HEK293T (cell line): ENCODE measurements at places on chromosomes 5 and 9.

- DNase-seq, result no peak
Observed at GRCh38 chr5:172985596-172985995, 2.0 kb downstream of the ATP6V0E1 start.

GRCh38 chr9:136623842-136624183 is 38.9 kb upstream of the EGFL7 start:
- no peak for DNase-seq

GRCh38 chr9:130433168-130433946 is 11.4 kb upstream of the ASS1 start:
- DNase-seq, result peak; percentile 83

GRCh38 chr5:59317023-59317773 is 576.3 kb downstream of the PDE4D start:
- peak; percentile 55 for DNase-seq

- DNase-seq, result no peak
Observed at GRCh38 chr5:78235289-78235688, 59.2 kb downstream of the AP3B1 start.

- DNase-seq, result no peak
Observed at GRCh38 chr9:131464354-131465000, 38.2 kb upstream of the POMT1 start.

- DNase-seq, result no peak
Observed at GRCh38 chr5:172881691-172882370, 47.8 kb downstream of the ERGIC1 start.

DNA sequence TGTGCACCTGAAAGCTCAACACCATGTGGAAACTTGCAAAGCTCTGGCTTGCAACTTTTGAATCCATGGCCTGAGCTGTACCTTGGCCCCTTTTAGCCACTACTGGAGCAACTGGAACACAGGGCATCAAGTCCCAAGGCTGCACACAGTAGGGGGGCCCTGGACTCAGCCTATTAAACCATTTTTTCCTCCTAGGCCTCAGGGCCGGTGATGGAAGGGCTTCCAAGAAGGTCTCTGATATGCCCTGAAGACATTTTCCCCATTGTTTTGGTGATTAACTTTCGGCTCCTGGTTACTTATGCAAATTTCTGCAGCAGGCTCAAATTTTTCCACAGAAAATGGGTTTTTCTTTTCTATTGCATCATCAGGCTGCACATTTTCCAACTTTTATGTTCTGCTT is 22.7 kb upstream of the PRLR start:
- no peak for DNase-seq

DNA sequence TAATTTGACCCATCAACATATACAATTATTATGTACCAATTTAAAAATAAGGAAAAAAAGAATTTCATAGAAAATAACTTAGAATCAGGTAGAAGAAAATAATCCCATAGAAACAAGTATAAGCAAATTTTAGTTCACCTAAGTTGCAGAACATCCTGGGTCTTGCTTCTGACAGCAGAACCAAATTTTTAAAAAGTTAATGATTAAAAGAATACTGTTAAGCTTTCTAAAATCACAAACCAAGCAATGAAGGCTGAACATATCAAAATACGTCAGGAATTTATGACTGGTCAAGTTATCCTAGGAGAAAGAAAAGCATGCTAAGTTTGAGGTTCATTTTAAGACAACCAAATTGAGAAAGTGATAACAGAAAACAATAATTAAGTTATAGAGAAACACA is 650.9 kb downstream of the PTPRD start:
- no peak for DNase-seq

DNA sequence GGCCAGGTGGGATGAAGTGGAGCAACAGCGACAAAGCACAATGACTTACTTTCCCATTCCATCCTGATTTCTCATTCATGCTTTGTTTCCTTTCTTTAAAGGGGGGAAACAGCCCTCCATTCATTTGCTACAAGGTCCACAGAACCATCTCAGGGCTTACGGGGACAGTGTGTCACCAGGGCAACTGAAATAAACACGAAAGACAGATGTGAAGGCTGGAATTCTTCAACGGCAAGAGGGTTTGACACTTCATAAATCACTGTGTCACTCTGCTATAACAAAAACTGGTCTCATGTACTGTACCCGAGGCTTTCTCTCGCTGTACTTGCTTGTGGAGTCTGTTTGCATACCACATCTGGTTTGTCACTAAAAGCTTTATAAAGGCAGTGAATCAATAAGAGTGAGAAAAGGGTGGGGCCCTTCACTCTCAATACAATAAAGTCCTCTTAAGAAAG is 150.8 kb downstream of the EFNA5 start:
- no peak for DNase-seq

DNA sequence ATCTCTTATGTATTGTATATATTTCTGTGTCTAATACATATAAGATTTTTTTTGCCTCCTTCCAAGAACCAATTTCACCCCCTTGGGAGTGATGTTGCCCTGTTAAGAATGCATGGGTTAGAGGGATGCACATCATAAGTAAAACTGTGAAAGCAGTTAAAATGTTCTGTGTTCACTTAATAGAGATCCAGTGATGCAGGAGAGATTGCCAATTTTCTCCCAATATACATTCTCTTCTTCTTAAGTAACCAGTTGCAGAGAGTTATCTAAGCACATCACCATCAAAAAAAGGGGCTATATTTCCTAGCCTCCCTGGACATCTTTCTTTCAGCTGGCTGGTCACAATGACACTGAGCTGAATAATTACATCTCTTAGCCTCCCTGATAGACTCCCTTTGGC is 307.0 kb downstream of the OSTF1 start:
- DNase-seq, result no peak

DNA sequence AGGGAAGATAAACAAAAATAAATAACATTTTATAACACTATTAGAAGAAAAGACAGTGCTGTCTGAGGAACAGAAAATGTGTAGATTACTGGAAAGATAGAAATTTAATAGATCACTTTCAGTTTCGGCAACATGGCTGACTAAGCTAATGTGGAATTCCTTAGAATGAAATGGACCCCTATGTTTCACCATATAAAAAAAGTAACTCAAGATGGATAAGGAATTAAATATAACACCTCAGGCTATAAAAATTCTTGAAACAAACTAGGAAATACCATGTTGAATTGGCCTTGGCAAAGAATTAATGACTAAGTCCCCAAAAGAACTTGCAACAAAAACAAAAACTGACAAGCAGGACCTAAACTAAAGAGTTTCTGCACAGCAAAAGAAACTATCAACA is 558.3 kb downstream of the CHSY3 start:
- DNase-seq, result no peak

GRCh38 chr9:15824310-15824709 is 271.5 kb downstream of the CCDC171 start:
- no peak for DNase-seq

DNA sequence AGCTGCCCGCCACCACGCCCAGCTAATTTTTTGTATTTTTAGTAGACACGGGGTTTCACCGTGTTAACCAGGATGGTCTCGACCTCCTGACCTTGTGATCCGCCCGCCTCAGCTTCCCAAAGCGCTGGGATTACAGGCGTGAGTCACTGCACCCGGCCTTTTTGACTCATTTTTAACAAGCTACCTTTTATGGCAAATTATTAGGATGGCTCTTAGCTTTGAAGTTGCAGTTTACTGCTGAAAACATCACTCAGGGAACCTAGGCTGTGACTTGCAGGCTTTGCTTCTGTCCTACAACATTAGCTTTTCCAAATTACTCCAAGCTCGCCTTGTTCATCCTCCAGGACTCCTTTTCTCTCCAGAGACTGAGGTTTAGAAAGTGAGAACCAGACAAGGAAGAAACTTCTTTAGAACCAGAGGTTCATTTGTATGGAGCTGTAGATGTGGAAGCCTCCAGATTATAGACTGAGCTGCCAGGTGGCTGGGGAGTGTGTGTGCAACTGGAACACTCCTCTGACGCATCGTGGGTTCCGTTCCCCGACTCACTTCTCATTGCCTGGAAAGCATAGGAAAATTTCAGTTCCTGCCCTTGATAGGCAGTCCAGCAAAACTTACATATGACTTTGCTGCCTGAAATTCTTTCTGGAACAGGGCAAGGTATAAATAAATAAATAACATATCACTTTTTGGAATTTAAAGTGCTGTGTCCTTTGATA is 23.8 kb upstream of the SPTAN1 start:
- no peak for DNase-seq

DNA sequence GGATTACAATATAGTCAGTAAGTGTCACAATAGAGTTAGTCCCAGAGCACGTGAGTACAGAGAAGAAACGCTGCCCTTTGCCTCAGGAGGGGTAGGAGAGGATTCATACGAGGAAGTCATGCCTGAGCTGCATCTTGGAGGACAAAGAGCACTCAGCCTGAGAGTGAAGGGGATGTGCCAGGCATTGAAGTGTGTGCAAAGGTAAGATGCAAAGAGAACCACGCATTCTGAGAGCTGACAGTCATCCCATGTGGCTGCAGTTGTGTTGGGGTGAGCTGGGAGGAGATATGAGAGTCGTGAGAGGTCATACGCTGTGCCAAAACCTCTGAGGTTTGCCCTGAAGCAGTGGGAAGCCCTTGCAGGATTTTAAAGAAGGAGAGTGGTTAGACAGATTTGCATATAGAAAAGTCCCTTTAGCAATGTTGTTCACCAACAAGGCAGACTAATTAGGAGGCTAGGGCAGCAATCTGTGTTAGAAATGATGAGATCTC is 97.5 kb downstream of the PIP5K1B start:
- no peak for DNase-seq

- peak; percentile 69 for DNase-seq
Observed at GRCh38 chr9:72305102-72305546, 59.9 kb downstream of the ZFAND5 start.

GRCh38 chr9:124017929-124018729 is 6.6 kb downstream of the LHX2 start:
- DNase-seq, result no peak

GRCh38 chr9:120534266-120534665 is 45.7 kb downstream of the CDK5RAP2 start:
- no peak for DNase-seq

- no peak for DNase-seq
Observed at GRCh38 chr5:39639618-39640089, 214.9 kb upstream of the DAB2 start.

GRCh38 chr5:143065185-143065965 is 295.2 kb downstream of the ARHGAP26 start:
- DNase-seq, result no peak

DNA sequence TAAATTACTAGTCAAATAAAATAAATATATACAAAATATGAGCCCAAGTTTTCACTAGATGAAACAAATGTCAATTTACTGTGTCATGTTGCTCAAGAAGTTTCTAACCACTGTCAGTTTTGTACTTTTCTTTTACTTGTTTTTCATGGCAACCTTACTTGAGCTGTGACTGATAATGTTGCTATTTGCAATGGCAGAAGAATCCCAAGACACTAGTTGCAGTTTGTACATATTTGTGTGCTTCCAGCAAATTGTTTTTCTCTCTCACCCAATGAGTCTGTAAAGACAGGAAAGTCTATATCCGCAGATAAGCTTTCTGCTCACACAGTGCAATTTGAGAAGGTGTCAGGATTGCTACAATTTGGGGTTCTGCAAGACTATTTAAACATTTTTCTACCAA is 338.6 kb upstream of the PCSK5 start:
- no peak for DNase-seq

DNA sequence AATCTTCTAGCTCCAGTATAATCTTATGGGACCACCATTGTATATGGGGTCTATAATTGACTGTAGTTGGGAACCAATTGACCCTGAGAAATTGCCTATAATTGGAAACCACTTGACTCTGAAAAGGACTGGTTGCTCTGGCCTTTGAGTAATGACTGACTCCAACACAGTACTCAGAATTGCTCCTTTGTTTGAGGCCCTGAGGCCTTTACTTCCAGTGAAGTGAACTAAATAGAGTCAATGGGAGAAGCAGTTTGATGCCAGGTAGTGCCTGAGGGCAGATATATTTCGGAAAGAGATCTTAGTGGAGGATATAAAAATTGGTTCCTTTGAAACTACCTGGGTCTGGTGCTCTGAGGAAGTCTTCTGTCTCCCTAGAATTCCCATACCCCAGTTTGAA is 16.0 kb upstream of the TMEM171 start:
- no peak for DNase-seq

- peak; percentile 56 for DNase-seq
Observed at GRCh38 chr5:1140171-1140817, 28.4 kb upstream of the SLC12A7 start.

DNA sequence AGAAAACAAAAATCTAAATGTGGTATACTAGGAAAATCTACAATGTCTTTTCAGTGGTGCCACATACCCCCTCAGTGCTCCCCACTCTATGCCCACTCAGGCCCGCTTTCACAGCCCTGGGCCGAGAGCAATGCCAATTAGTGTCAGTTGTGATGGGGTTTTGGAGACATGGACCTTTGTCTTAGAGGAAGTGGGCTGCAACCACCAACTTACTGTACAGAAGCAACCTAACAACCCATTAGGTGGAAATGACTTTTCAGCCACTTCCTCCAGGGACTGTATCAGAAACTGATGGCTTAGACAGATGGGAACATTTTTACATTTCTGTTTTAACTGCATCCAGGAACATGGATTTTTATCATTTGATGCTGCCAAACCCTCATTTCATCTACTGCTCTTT is 268.0 kb downstream of the BNC2 start:
- no peak for DNase-seq

- no peak for DNase-seq
Observed at GRCh38 chr5:136403346-136403745, 38.0 kb upstream of the TRPC7 start.

DNA sequence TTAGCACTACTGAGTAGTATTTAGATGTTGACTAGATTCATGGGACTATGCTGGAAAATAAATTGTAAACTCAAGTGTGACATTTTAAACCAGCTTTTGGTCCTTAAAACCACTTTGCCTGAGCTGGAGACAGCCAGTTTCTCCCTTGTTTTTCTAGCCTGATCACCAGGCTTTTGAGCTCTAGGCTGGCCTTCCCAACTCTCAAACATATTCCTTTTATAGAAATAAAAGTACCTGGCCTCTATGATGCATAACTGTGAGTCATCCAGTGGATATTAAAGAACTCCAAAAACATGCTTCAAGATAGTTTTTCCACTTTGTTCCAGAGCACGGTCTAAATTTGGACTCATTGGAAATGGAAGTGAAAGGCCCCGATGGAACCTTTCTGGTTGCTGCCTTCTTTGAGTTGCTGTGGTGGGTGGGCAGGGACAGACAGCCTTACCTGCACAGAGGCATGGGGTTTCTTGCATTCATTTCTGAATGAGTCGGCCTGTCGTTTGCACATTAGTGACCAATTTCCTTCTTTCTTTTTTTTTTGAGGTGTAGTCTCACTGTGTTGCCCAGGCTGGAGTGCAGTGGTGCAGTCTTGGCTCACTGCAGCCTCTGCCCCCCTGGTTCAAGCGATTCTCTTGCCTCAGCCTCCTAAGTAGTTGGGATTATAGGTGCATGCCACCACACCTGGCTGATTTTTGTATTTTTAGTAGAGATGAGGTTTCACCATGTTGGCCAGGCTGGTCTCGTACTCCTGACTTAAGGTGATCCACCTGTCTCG is 43.1 kb downstream of the TRIO start:
- no peak for DNase-seq

GRCh38 chr5:137666461-137666850 is 69.4 kb downstream of the KLHL3 start:
- no peak for DNase-seq

DNA sequence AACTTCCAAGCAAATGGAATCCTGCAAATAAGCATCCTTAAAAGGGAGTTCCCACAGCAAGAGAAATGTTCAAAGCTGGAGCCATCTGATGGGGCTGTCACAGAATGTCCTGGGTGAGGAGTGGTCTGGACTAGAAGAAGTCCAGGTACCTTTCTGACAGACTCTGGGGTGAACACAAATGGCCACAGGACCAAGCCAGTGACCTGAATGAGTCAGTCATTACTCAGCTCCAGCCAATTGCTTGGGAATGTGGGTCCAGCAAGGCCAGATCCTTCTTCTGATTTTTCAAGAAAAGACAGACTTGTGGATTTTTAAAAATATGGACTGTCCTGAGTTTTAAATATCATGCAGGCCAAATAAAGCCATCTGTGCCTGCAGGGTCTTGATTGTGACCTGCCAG is 30.1 kb downstream of the GALNT10 start:
- DNase-seq, result no peak
